ENCODE measurements at places on chromosomes 5 and 9.

- DNase-seq, result no peak
These were observed 1.1 kb downstream of the ALDH1A1 start for GRCh38 chr9:72951520-72952380.

DNA sequence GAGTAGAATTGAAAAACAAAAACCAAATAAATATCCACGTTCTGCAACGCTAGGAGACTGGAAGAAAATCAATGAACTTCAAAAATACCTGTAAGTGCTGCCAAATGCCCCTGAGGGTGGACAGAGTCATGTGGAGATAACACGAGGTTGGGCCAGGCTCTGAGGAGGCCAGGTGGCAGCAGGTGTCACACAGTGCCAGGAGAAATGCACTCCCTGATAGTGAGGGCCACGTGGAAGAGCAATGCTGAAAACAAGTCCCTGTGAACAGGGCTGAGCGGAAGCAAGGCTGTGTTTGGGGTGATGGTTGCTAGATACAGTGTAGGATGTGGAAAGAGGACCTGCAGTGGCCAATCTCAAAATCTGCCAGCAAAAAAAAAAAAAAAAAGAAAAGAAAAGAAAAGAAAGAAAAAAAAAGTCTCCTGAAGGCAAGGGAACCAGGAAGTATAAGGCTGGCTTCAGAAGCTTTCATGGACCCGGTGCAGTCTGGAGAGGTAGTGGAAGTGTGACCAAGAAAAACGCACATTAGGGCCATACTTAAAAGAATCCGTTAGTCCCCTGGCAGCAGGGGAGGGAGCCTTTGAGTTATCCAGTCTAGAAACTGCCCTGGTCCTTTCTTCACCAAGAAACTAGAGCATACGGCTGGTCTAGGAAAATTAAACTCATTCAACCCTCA is 16.8 kb downstream of the C1QTNF3 start:
- DNase-seq, result no peak

DNA sequence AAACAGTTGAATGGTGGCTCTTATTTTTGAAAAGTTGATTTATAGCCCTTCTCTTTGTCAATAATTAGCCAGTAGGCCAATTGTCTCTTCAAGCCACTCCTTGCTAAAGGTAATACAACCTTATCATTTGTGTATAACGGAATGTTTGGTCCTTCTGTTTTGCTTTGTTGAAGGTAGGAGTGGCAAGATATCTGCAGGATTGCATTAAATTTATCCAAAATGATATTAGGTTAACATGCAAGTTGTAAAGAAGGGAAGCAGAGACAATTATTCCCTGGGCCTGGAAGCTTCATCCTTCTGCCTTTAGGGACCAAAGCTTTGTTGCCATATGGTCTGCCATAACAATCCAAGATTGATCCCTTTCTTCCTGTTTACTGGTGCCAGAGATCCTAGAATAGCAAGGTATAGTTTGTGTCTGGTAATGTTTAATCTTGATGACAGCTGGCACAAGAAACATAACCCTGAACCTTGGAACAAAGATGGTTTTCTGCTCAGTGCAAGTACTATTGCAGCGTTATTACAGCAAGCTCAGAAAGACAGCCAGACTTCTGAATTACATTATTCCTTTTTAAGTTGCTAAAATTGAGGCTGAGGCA is 15.5 kb upstream of the FSD1L start:
- DNase-seq, result no peak

- DNase-seq, result peak; percentile 52
These were observed 41.9 kb upstream of the CFAP157 start for GRCh38 chr9:127664678-127665507.

- DNase-seq, result no peak
These were observed 40.9 kb downstream of the CETN3 start for GRCh38 chr5:90368454-90369246.
